Fibroblast of upper back skin (primary cell): ENCODE measurements at places on chromosomes 12 and 14.

GRCh38 chr12:119594772-119595445 is 1.3 kb downstream of the TMEM233 start:
- no peak for DNase-seq

GRCh38 chr14:100333827-100334226 is 10.7 kb downstream of the SLC25A47 start:
- no peak for DNase-seq

GRCh38 chr14:53963320-53964227 is 6.9 kb upstream of the BMP4 start:
- DNase-seq, result no peak

DNA sequence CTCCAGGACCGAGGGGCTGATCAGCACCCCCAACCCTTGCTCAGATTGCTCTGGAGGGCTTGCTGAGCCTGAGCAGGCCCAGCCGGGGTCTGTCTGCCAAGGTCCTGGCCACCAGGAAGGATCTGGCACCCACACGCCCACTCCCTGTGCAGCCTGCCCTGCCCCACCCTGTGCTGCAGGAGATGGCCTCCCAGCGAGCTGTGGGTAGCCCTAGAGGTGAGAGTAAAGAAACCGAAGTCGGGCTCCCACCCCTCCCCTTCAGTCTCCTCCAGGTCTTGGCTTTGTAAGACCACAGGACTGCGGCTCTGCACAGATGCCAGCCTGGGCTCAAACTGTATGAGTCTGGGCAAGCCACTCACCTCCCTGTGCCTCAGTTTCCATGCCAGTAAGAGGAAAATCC is 307.8 kb downstream of the BCL11B start:
- DNase-seq, result no peak

- DNase-seq, result no peak
Measured at GRCh38 chr12:6584293-6584692, 16.2 kb upstream of the NOP2 start.

DNA sequence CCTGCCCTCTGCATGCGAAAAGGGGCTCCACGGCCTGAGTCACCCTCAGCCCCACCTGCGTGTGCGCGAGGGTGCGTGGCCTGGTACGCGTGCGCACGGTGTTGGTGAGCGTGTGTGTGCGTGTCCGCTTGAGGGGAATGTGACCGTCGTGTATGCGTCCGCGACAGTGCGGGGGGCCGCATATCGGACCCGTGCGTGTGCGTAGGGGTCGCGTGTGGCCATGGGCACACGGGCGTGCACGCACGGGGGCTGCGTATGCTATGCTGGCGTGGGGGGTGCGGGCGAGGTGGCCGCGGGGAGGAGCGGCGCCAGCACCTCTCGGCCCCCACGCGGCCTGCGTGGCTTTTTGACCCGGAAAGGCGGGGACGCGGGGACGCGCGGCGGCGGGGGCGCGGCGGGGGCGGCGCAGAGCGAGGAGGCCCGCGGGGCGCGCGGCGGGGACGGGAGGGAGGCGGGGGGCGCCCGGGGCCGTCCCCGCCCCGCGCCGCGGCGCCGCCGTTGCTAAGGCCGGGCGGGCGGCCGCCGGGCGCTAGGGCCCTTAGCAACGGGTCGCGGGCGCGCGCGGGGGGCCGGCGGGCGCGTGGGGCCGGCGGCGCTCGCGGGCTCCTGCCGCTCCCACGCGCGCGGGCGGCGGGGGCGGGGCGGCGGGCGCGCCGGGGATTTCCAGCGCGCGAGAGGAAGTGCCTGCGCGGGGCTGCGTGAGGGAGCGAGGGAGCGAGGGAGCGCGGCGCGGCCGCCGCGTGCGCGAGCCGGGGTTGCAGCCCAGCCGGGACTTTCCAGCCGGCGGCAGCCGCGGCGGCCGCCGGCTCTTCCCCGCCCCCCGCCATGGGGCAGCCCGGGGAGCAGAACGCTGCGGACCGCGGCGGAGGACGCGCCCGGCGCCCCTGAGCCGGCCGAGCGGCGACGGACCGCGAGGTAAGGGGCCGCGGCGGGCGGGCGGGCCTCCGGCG is at the start of gene TRAF3:
TRAF3 (plus strand) TSS at position 689 of the 950 bp plus-strand sequence. CDS start 92,753 bp downstream, outside the sequence.
- DNase-seq, result peak; percentile 61

- no peak for DNase-seq
Measured at GRCh38 chr12:29572464-29572863, 75.0 kb upstream of the OVCH1 start.

DNA sequence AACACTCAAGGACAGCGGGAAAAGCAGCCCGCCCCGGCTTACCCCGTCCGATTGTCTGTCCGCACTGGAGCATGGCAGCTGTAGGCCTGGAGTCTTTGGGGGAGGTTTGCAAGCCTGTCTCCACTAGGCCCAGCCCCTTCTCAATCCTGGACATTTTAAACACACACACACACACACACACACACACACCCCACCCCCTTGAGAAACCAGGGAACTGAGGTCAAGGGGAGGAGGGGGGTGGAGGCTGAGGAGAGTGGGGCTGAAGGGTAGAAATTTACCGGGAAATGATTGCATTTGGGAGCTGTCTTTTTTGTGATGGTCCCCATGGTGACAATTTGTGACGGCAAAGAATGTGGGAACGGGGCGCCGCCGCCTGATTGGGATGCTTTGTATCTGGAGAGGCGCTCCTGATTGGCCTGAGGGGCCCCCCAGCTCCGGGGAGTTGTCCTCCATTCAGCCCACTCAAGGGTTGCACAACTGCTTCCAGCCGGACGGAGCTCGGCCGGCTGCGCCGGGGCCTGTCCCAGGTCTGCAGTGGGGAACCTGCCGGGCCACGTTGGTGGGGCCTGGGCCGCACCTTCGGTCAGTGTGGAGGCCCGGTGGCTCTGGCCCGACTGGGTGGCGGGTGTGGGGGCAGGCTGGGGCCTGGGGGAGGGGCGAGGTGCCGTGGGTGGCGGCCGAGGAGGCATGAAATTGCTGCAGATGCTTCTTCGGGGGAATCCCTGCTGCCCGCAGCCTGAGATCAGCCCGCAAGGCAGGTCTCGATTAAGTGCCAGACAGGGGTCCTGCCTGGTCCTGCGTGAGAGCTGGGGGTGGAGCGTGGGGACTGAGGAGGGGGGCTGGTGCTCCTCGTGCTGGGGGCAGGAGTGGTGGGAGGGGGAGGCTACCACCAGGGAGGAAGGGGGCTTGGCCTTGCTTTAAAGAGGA is at the start of gene FAM181A:
FAM181A (plus strand) TSS at position 472 of the 927 bp plus-strand sequence. CDS start 942 bp downstream, outside the sequence.
- DNase-seq, result no peak

GRCh38 chr12:132142679-132143335 is 1.3 kb downstream of the DDX51 start:
- DNase-seq, result no peak

DNA sequence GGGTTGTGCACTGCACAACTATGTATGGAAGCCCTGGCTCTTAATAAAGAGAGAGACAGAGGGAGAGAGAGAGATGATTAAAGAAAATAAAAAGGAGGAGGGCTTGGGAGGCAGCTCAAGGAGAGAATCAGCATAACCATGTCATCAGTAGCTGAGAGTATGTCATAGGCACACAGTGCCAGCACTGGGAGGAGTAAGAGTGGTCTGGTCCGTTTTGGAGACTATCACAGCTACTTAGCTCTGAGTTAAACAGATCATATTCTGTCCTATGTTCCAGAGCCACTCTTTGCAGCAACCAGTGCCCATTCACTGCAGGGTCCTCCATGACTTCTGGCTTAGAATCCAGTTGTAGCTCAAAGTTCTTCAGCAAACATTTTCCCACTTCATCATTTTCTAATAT is 59.0 kb downstream of the GTF2A1 start:
- no peak for DNase-seq

GRCh38 chr12:108637222-108637971 is 3.7 kb upstream of the SELPLG start:
- DNase-seq, result no peak

GRCh38 chr12:95480230-95480629 is 6.3 kb downstream of the METAP2 start:
- peak; percentile 14 for DNase-seq

DNA sequence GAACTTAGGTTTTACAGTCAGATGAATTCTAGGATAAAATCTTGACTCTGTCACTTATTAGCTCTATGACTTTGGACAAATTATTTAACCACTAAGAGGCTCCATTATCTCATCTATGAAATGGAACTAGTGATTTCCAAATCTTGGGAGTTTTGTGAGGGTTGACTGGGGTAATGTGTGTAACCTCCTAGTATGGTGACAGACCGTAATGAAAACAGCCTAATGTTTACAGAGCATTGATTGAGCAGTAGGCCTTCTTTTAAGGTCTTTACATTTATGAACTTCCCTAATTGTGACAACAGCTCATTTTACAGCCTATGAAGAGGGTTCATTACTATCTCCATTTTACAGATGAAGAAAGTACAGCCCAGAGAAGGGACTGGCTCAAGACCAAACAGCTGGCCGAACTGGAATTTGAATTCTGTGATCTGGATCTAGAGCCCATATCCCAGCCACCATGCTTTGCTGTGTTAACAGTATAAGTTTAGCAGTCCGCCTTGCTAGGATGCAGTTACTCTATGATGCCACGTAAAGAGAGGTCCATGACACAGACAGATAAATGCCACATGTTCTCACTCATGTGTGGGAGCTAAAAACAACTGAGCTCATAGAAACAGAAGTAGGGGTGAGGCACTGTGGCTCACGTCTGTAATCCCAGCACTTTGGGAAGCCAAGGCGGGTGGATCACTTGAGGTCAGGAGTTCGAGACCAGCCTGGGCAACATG is 9.1 kb upstream of the FBXL14 start:
- DNase-seq, result peak; percentile 36

DNA sequence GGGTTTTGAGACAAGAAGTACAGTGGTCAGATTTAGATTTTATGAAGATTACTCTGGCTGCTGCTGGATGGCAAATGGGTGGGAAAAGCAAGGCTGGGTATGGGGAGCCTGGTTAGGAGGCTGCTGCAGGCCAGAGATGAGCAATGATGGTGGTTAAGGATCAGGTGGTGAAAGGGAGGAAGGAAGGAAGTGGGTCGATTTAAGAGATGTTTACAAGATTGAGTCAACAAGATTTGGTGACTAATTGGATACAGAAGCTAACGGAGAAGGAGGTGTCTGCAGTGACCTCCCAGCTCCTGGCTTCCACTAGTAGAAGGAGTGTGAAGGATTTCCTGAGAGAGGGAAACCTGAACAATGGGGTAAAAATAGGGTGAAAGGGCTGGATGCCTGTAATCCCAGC is 18.7 kb downstream of the NOS1 start:
- DNase-seq, result no peak

DNA sequence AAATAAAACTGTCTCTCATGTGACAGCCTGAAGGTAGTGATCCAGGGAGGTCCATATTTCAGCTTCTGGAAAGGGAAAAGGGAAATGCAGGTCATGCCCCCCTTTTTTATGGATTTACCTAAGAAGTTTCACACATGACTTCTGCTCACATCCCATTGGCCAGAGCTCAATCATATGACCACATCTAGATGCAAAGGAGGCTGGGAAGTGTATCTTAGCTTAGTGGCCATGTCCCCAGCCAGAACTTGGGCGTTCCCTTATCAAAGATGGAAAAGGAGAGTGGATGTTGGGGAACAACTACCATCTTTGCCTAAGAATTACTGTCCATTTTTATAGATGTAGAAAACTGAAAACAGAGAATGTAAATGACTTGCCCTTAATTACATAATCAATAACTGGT is 26.5 kb upstream of the CRADD start:
- no peak for DNase-seq

DNA sequence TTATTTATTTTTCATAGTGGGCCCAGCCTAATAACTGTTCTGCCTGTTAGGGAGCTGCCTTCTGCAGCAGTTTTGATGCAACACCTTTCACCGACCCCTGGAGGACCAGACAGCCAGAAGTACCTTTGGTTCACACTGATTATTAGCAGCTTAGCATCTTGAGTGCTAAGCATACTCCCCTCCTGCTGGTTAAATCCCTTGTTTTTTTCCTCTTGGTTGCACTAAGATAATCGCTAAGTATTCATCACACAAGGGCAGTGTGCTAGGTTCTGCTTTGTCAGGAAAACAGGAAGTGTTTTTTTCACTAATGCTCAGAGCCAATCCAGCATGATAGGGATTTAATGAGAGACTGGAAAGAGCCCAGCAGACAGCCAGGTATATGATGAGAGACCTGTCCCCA is 437.0 kb downstream of the FUT8 start:
- DNase-seq, result no peak

GRCh38 chr14:50676814-50677516 is 8.9 kb upstream of the SAV1 start:
- DNase-seq, result no peak

DNA sequence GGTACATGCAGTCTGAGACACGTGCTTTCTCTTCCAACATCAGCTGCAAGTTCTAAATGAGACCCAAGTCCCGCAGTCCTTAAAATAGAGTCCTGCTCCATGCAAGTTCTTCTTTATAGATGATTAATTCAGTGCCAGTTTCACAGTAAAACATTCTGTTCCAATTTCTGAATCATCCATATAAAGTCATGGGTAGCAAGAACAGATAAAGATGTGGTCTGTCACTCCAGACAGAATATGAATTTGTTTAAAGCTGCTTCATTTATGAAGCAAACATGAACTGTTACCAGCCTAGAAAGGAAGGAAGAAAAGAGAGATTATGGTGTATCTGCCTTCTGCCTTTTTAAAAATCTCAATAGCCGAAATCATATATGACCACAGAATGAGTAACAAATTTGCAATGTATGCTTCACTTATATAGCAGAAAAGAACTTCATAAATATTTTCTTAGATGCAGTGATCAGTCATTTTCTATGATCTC is 83.3 kb downstream of the KITLG start:
- DNase-seq, result peak; percentile 45

DNA sequence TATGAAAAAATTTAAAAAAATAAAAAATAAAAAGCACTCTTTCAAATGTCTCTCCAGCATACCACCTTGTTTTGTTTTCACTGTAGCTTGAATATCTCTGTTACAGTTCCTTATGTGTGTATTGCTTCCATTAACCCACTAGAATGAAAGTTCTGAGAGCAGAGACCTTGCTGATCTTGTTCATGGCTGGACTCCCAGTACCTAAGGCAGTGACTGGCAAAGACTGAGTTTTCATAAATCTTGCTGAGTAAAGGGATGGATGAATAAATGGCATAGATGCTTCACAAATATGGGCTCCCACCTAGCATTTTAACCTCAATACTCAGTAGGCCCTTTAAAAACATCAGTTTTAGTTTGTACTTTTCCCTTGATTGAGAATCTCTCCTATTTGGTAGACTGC is 915.9 kb downstream of the DIO2 start:
- DNase-seq, result no peak

DNA sequence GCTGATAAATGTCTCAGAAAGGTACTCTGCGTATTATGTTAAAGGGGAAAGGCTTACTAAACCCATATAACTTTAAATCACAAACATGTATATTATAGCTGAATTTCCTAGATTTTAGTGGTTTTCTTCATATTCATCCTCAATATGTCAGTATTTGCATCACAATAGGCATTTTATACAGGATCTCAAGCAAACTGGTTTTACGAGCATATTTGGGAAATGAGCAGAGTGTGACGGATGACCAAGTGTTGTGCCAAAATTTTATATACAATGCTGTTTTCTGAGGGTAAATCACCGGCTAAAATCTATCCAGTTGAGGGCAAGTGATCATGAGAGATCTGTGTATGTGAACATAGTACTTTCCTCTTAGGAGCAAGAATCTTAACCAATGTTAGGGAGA is 8.4 kb downstream of the CPM start:
- no peak for DNase-seq

- no peak for DNase-seq
Measured at GRCh38 chr12:128693115-128693514, 130.6 kb downstream of the SLC15A4 start.
